ENCODE measurements at places on chromosomes 4 and X.

DNA sequence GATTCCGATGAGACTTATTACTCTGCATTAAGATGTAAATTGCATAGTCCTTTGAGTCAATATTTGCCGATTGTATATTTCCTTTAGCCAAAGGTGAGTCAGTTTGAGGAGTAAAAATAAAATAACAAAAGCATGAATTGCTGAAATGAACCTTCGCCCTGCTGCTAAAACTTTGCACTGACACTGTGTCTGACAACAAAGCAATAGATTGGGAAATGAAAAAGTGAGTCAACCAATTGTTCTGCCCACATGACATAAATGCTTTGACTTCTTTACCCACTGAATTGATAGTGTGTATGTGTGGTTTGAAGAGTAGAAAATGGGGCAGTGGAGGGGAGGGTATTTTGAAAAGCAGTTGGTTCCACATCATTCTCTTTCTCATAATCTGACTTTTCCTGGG lies 88.4 kb upstream of the AFF2 start:
- DNase-seq: no peak

DNA sequence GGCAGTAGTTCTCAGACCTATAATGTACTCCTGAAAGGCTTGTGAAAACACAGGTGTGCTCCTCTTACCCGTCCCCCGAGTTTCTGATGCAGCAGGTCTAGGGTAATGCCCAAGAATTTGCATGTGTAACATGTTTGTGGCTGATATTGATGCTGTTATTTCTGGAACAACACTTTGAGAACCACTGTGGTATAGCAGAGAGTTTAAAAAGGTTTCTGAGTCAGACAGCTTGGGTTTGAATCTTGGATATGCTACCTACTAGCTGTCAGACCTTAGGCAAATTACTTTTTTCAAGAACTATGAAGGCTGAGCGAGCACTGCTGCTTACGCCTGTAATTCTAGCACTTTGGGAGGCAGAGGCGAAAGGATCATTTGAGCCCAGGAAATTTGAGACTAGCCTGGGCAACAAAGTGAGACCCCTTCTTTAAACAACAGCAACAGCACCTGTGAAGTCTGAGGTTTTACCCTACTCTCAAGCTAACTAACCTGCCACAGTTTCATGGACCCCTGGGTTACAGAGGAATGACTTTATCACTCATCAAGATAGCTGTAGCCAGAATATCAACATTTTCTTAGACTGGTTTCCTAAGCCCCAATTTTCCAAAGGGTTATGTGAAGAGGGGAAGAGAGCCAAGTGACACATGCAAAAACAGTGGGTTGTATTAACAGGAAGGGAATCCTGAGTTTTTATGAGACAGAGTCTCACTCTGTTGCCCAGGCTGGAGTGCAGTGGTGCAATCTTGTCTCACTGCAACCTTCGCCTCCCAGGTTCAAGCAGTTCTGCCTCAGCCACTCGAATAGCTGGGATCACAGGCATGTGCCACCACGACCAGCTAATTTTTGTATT lies 5.1 kb downstream of the AFF1 start:
- DNase-seq: no peak

- no peak for DNase-seq
These were observed 1163.0 kb downstream of the RAPGEF2 start for GRCh38 chr4:160265836-160266235.

GRCh38 chr4:5710961-5711478 lies at the start of gene EVC:
EVC (plus strand) TSS chr4:5711201; CDS start chr4:5711381, 180 bp downstream.
- DNase-seq: no peak

- no peak for DNase-seq
These were observed 71.7 kb upstream of the HGFAC start for GRCh38 chr4:3369781-3370674.

- no peak for DNase-seq
These were observed 105.9 kb upstream of the TENM3 start for GRCh38 chr4:182137343-182137742.

DNA sequence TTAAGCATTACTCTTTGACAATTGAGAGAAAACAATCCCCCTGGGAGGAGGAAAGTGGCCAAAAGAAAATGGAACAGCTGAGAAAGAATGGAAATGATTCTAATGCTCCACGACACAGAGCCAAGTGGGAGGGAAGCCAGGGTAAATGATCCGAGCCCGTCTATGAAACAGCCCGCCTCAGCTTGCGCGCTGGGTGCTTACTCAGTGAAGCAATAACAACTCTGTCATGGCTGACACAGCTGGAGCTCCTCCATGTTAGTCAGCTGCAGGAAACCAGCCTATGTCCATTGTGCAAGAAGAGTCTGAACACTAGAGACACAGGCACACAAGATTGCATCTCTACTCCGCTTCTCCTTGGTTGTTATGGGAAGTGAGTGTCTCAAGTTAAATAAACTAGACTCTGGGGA lies 19.3 kb downstream of the NOA1 start:
- DNase-seq: no peak

DNA sequence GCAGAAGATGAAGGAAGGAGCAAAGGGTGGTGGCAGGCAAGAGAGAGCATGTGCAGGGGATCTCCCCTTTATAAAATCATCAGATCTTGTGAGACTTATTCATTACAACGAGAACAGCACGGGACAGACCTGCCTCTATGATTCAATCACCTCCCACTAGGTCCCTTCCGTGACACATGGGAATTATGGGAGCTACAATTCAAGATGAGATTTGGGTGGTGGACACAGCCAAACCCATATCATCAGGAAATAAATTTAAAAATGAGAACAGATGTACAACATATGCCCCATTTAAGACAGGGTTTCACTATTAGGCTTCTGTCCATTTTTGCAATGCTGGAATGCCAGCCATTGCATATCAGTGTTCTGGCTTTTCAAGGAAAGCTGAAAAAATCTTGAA lies 346.7 kb upstream of the SLIT2 start:
- DNase-seq: no peak

- DNase-seq: no peak
These were observed 37.0 kb downstream of the SEPSECS start for GRCh38 chr4:25123236-25123635.

DNA sequence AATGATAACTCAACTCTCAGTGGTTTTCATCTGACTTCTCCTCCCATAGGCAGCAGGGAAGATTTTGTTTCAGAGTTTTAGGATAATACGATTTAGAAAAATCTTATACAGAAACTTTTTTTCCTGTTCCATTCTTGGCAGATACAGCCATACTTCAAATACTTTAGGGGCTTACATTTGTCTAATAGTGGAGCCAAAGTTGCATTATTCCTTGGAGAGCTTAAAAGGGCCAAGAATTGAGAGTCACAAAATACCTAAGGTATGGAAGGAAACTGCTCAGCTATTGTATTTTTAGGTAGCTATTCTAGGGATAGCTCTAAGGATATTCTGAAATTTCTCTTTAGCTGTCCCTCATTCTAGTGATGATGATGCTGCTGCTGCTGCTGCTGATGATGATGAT lies 132.9 kb upstream of the PTCHD1 start:
- DNase-seq: no peak

GRCh38 chr4:37827030-37827685 lies 672 bp downstream of the PGM2 start:
- DNase-seq: no peak

DNA sequence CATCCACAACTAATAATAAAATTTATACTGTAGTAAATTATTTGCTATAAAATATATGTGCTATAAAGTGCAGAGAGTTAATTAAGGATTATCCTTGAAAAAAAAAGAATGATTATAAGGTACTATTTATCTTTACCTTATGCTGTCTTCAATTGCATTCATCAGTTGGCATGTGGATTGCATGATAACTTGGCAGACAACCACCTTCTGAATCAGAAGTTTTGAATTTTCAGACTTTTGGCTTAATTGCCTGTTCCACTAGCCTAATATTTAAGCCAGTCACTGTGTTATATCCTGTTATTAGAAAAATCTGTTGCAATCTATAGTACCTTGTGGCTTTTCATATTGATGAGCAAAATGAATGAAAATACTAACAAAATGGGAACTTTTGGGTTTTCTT lies 1040.3 kb upstream of the PCDH10 start:
- no peak for DNase-seq

GRCh38 chr4:173526027-173526482 lies 4.0 kb downstream of the HAND2 start:
- no peak for DNase-seq

DNA sequence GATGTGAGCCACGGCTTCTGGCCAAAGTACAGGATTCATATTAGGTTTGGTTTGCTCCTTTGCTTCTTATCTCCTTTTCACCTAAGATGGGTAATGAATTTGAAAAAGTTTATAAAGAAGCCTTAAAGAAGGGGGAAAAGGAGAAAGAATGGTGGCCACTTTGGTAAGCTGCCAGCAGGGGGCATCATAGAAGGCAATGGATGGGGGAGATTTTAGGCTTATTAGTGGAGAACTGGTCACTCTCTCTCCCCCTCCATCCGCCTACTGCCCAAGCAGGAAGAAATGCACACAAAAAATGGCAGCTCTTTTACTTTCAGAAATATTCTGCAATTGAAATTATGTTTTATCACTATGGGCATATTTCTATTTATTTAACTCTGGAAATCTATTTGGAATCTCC lies 32.0 kb downstream of the SPARCL1 start:
- no peak for DNase-seq

DNA sequence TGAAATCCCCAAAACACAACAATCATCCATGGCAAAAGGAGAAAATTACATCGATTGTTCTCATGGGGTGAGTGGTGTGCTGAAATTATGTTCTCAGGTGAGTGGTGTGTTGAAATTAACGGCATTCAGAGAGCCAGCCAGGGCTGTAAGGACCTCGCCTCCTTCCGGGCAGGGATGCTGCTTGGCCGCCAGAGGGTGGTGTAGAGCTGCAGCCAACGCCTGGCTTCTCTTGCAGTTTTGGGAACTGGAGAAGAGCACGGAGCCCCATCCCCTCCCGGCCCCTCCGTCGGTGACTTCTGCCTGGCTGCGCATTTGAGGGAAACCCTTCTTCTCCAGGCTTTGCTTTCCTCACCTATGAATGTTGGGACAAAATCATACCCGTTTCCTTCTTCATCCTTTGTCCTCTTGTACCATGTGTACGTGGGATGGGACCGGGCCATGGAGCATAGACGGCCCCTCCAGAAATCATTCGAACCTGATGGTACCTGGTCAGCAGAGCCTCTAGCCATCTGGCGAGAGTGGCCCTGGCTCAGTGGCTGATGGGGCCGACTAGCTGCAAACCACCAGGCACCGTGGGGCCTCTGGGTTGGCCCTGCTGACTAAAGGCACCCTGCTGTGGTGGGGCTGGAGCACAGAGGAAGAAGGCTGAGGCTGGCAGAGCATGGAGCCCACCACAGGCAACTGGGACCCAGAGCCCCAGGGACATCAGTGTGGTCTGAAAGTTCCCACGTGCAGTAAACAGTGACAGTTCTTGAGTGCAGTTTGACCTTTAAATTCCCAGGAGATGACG lies 28.4 kb downstream of the TRMT44 start:
- DNase-seq: peak; percentile 15

GRCh38 chr4:28146191-28146590 lies 1285.5 kb downstream of the STIM2 start:
- DNase-seq: no peak

DNA sequence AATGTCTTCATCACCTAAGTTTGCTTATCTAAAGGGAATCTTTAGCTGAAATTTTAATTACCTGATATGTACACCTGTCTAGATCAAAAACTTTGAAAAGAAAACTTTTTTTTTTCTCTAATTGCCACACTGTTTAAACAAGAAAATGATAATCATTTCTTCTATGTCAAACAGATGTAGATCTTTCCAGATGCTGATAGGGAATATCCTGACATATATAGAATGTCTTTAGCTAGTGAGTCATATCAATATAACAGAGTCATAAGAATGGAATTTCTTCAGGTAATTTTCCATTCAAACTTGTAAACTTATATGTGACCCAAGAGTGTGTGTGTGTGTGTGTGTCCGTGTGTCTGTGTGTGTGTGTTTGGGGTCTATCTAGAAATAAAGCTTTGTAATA lies 271.9 kb downstream of the GPM6A start:
- DNase-seq: no peak

DNA sequence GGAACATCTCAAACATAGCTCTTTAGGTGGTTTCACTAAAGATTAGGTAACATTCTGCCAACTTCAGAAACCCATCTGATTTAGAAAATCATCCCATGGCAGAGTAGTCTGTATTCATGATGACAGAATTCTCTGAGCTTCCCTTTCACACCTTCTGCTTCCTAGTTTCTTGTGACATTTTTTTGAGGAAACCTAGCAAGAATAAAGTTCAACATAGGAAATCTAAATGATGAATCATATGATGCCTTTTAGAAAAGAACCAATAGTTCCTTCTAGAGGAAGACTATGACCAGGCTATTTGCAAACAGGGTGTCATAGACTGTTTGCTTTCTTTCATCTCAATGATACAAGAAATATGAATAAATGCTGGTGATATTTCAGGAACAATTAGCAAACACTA lies 49.8 kb upstream of the CAMK2D start:
- no peak for DNase-seq

- no peak for DNase-seq
These were observed 396.0 kb downstream of the PDGFC start for GRCh38 chr4:156575430-156576073.

GRCh38 chr4:8846046-8846720 lies 25.5 kb downstream of the HMX1 start:
- DNase-seq: no peak

DNA sequence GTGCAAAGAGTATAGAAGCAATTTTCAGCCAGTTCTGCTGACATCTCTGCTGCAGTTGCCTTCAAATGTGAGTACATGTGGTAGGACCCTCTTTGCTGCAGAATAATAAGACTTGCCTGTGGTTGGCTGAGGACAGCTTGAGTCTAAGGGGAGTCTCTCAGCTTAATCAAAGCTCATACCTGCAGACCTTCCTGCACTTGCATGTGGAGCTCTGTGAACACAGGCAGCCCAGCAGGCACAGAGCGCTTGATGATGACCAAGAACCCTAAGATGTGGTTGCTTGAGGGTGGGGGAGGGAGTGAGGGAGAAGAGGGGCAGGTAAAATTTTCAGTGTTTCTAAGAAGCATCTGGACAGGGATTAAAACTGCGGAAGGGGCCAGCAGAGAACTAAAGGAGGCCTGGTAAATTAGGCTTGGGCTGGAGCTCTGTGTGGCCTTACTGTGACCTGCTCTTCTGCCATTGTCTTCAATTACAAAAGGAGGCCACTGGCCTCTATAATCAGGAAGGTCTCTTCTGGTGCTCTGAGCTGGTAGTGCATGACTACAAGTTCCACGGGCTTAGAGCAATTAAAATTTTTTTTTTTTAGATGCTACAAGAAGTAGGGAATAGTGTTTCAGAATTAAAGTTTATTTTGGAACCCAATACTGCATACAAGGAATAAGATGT lies 59.9 kb upstream of the CHRNA9 start:
- no peak for DNase-seq

DNA sequence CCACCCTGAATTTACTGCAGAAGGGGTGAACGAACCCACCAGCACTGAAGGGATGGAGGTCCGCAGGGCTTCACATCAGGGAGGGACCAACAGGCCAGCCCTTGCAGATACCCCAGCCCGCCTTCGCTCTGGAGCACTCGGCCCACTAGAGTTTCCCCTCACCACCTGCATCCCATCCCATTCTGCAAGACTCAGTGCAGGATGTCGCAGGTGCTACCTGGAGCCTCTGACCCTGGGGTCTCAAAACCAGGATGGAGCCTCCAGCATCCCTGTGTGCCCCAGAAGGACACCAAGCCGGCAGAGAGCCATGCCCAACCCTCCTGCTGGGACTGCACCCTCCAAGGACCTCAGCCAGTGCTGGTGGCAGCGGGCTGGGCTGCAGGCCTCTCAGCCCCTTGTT lies 57.6 kb upstream of the ADRA2C start:
- DNase-seq: no peak

- DNase-seq: no peak
These were observed 1.9 kb upstream of the PACRGL start for GRCh38 chr4:20698382-20698781.
